Activated naive CD4-positive, alpha-beta T cell (primary cell): ENCODE measurements at places on chromosomes 5 and 9.

GRCh38 chr5:52945040-52945439, 44.1 kb upstream of the ITGA2 start:
- DNase-seq, result no peak

- no peak for DNase-seq
Observed at GRCh38 chr5:908172-908571, 15.5 kb downstream of the TRIP13 start.

GRCh38 chr9:20528253-20528652, 94.0 kb downstream of the MLLT3 start:
- DNase-seq, result no peak

DNA sequence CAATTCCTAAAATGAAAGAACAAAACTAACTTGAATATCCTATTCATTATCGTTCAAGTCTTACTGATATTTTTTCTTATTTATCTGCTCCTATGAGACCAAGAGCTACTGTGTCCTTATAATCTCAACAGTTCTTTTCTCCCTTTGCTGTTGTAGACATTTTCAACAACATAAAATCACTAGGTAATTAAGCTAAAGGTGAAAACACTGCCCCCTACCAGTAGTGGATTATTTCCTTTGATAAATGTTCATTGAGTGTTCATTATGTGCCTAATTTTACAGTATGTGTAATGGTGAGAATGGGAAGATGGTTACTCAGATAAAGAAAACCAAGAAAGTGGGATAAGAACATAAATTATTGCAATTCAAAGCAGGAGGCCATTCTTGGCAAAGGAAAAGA, 41.4 kb upstream of the PAPPA start:
- no peak for DNase-seq

- DNase-seq, result no peak
Observed at GRCh38 chr5:159547466-159548195, 217.3 kb upstream of the IL12B start.

GRCh38 chr5:96577909-96578308, 84.3 kb upstream of the CAST start:
- DNase-seq, result no peak

DNA sequence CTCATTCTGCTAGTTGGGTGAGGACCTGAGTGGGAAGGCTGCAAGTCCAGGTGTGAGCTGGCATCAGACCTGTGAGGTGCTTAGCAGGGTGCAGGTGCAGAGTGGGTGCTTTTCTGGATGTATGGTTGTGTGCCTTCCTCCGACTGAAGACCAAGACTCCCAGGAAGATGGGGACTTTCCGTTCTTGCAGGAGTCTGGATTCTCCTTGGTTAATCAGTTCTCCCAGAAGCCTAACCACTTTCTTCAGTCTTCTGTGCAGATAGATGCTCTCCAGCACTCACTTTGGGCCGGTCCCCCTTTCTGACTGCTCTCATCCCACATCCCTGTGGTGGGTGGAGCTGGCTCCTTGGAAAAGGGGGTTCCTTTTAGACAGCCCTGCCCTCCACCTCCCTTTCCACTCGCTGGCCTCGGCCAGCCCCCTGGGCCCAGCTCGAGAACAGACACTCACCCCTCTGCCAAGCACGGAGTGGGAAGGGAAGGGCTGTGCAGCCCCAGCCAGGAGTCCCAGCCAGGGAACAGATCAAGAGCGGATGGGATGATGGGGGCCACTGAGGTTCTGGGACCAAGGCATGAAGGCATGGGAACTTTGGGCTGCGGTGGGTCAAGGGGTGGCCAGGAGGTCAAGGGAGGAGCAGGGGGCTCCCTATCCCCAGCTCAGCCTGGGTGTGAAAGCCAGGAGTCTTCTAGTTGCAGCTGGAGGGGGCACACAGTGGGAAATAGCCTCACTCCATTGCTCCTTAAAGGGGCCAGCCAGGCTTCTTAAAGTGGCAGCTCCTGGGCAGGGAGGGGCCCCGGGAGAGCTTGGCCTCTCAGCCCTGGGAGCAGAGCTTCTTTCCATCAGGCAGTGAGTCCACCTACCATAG, 62.4 kb downstream of the FGF18 start:
- no peak for DNase-seq
